ENCODE measurements at places on chromosomes 2 and 18. TPM values are rescaled to one million over a fixed set of nuclear protein-coding genes. Genes with fewer than 3 reads are reported as not detected.
A peak's percentile ranks its signal among the peaks of the same experiment; 100 is the strongest.

FHOD3 gene
- total RNA-seq: 24.9 TPM

DNA sequence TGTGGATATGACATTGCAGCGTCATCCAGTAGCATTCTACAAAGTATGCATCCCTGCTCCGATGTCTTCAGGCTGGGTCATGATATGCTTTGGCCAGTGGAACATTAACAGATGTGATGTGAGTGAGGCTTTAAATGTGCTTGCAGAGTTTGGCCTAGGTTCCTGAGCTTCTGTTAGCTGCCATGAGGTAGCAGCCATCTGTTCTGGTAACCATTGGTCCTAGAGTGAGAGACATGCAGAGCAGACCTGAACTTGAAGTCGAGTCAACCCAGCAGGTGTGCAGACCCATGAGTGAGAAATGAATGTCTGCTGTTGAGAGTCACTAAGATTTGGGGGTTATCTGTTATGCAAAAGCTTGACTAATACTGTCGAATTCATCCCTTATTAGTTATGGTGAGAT is 73.8 kb upstream of the NABP1 start:
- no peaks in the 10 kb centered on the region for H3K36me3 ChIP-seq
- no peaks in the 10 kb centered on the region for H3K27me3 ChIP-seq
- H3K4me3 ChIP-seq: no peak overlapping the region
- DNase-seq: no peak
- no peaks in the 10 kb centered on the region for H3K4me1 ChIP-seq

AMER3 gene
- not detected for total RNA-seq

CRYBA2 gene
- total RNA-seq: not detected

DNA sequence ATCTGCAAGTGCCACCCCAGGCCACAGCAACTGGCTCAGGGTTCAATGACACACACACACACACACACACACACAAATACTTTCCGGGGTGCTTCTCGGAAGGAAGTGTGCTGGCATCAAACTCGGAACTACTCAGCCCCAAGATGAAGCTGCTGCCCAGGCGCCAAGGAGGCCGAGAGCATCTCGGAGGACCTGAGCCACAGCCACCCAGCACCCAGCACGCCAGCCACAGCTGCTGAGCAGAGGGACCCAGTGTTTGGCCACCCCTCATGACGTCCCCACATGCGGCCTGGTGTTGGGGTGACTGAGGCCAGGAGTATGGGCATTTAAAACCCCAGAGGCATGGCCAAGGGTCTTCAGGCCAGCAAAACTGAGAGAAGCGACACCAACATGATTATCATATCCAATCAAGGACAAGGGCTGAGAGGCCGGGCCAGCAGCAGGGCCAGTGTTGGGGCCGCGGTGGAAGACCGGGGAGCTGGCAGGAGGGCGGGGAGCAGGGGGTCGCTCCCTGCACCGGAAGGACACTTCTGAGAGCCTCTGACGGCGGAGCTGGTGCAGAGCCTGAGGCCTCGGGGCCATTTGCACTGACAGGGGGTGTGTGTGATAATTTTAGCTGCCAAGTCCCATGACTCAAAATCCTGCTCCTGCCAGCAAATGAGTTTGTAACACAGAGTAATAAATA is 61.8 kb downstream of the BIN1 start:
- no peak overlapping the region for H3K27ac ChIP-seq
- H3K36me3 ChIP-seq: no peaks in the 10 kb centered on the region
- no peak for DNase-seq
- no peaks in the 10 kb centered on the region for H3K27me3 ChIP-seq

CHRNA1 gene
- total RNA-seq: 0.41 TPM

RBKS gene
- total RNA-seq: 3.1 TPM

GRCh38 chr2:135607561-135607960 is 76.3 kb downstream of the R3HDM1 start:
- peaks cover 4% of the 10 kb centered on the region for H3K36me3 ChIP-seq
- no peaks in the 10 kb centered on the region for H3K27me3 ChIP-seq
- H3K27ac ChIP-seq: no peak overlapping the region

CD8B2 gene
- not detected for total RNA-seq

GRCh38 chr2:233039846-233040530 is 7.5 kb downstream of the NEU2 start:
- H3K27me3 ChIP-seq: no peaks in the 10 kb centered on the region
- no peaks in the 10 kb centered on the region for H3K4me1 ChIP-seq
- no peaks in the 10 kb centered on the region for H3K36me3 ChIP-seq
- no peak overlapping the region for H3K4me3 ChIP-seq
- H3K27ac ChIP-seq: no peak overlapping the region

DNA sequence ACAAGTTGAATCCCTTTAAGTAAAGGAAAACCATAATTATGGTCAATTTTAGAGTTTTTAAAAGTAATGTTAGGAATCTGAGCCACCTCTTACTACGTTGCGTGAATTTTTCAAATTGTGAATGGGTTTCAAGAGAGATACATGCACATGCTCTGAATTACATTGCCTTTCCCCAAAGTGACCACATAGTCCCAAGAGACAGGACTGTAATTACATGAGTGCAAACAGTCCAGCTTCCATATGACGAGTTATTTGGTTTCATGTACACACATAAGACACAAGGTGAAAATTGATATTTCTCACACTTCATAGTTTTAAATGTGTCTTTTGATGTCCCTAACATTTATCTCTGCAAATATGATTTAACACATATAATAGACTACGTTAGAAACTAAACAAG is 850.8 kb downstream of the LRP1B start:
- no peaks in the 10 kb centered on the region for H3K4me1 ChIP-seq
- no peak for DNase-seq
- H3K27ac ChIP-seq: no peak overlapping the region
- H3K36me3 ChIP-seq: no peaks in the 10 kb centered on the region

DCDC2C gene
- total RNA-seq: 6.6 TPM

DNA sequence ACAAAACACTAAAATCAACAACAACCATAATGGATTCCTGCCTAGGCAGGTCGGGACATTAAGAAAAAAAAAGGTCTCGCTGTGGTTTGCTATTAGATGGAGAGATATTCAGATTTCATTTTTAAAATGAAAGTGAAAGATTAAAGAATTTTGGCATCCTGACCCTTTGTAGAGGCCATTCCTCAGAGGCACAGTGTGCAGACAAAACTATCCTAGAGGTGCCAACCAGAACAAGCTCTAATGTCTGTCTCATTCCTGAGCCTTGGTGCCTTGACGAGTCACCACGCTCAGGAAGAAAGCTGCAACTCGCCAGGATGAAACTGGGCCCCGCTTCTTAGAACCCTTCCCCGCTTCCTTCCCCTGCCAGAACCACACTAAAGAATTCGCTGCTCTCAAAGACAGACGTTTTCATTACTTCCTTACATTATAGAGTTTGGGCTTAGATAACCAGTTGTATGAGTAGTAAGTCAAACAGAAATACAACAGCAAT is 156.0 kb downstream of the TGIF1 start:
- H3K27me3 ChIP-seq: no peaks in the 10 kb centered on the region
- peak overlapping the region; percentile 90 for H3K27ac ChIP-seq
- peaks cover 22% of the 10 kb centered on the region for H3K4me1 ChIP-seq

DNA sequence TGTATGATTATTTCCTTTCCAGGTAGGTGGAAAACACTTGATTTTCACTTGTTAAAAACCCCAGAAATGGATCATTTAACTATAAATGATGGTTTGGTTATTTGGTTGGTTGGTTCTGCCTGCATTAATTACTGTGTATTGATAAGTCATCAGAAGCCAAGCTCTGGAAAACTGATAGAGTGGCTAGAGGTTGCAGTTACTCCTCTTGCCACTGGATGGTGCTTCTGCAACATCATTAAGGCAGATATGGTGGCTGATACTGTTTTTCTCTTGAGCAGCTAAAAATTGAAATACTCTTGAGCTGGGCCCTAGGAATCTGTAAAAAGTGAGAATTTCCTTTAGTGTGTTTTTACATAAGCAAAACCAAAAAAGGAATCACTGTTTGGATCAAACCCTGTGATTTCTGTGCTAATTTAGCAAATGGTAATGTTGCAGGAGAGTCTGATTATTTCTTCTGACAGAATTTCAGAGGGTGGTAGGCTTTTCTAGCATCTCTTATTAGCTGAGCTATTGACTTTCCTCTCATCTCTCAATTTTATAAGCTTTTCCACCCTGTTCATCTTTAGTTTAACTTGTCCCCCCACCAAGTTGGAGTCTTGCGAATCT is 54.3 kb downstream of the RAB10 start:
- no peak overlapping the region for H3K4me3 ChIP-seq
- DNase-seq: no peak
- no peak overlapping the region for H3K27ac ChIP-seq
- no peaks in the 10 kb centered on the region for H3K27me3 ChIP-seq

ACTR2 gene
- total RNA-seq: 131 TPM

Measured in thoracic aorta (tissue), 2 donors.